Mesenchymal stem cell (in vitro differentiated cells and primary cell): ENCODE measurements at places on chromosomes 11 and 22.

DNA sequence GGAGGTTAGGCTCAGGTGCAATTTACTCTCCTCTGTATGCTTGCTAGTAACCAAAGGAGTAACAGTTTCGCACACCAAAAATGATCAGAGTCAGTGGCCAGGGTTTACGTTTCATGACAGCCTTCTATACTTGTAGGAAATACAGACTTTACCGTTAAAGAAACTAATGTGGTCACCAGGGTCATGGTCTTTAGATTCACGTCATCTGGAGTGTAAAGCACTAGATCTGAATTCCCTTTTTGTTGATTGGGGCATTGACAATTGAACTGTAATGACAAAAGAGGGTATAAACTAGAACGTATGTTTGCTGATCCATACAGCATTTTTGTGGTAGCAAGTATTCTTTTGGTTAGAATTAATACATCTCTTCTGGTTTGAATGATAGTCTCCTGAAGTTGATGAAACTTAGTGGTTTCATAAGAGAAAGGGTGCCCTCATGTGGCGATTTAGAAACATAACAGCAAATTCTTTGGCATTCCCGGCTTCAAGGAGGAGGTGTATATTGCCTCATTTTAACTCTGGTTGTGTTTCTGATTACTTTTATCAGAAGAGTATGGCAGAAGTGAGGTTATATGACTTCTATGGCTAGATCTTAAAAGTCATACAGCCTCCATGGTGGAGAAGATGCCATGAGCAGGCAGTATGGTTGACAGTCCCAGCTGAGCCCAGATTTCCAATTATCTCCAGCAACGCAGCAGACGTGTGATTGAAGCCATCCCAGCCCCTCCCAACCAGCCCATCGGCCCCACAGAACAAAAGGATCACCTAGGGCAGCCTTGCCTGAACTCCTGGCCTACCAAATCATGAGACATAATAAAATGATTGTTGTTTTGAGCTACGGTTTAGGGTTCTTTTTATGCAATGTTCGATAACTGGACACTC is 35.1 kb downstream of the MMP7 start:
- DNase-seq: peak; percentile 85

GRCh38 chr11:67010296-67010905 is 12.5 kb upstream of the SYT12 start:
- DNase-seq: no peak

DNA sequence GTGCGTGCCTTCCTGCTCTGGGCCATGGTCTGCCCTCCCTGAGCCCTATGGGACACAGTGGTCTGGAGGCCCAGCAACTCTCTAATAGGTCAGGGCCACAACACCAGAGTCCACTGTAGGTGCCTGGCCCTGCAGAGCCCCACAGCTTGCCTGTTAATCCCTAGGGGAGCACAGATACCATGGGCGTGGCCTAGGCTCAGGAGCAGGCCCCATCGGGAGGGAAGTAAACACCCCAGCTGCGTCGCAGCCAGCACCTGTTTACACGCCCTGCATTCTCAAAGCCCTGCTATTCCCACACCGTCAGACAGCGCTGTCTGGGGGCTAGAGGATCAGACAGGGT is 2.5 kb downstream of the KCTD17 start:
- DNase-seq: no peak

- peak; percentile 11 for DNase-seq
Observed at GRCh38 chr11:94604482-94604881, 37.3 kb downstream of the PIWIL4 start.

- DNase-seq: no peak
Observed at GRCh38 chr11:77506857-77507256, 33.0 kb upstream of the PAK1 start.

DNA sequence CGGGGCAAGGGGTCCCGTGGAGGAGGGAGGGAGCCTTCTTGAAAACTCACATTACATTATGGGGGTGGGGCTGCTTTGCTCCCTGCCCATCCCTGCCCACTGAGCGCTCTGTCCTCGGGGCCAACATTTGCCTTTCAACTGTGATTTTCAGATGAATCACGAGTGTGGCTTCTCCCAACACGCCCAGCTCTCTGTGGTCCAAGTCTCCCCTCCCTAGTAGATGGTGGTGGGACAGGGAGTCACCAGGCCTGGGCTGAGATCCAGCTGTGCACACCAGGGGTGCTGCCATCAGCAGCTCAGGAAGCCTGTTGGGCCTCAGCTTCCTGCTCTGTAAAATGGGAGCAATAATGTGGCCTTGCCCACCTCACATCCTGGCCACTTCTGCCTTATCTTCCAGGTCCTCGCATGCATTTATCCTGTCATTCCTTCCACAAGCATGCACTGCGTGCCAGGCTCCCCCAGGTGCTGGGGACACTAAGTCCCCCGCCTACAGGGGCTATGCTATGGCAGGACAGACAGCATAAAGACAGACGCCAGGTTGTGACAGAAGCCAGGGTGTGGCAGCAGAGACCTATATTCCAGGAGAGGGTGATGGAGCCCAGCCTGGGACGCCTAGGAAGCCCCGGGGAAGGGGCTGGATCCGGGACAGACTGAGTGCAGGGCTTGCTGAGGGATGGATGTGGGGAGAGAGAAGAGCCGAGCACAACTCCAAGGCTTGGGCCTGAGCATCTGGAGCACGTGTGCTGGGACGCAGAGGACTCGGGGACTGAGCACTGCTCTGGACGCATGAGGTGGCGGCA is 30.5 kb downstream of the NFAM1 start:
- no peak for DNase-seq

- DNase-seq: no peak
Observed at GRCh38 chr22:17268501-17269223, 49.4 kb upstream of the ADA2 start.

GRCh38 chr22:17576470-17576869 is 13.2 kb downstream of the SLC25A18 start:
- DNase-seq: peak; percentile 28

DNA sequence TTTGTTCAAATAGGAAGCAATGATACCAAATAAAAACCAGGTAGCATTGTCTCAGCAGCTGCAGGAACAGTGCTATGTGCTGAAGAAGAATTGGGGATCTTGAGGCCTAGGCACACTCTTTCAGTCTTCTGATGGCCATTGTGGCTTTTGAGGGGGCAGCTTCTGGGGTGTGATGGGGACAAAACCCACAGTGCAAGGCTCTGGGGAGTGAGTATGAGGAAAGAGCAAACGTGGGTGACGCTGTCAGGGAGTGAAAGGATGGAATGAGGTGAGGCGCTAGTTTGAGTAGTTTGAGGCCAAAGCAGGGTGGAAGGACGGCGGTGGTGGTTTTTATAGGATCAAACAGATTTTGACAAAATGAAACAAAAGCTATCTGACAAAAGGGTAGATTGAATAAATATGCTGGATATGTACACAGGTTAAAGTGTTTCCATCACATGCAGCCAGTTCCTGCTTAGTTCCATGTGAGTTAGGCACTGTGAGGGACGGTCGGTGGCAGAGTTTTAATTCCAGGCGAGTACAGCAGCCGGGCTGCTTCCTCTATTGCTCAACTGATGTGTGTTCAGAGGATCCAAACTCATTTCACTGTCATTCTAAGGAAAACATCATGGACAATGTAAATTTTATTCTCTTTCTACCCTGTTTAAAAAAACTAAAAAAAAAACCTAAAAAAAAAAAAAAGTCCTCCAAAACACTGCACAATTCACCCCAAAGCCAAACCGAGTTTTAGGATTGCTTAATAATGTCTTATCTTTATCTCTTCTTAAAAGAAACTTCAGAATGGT is 18.9 kb downstream of the ADAMTS15 start:
- no peak for DNase-seq

- DNase-seq: no peak
Observed at GRCh38 chr22:37146051-37146385, 3.7 kb downstream of the IL2RB start.

DNA sequence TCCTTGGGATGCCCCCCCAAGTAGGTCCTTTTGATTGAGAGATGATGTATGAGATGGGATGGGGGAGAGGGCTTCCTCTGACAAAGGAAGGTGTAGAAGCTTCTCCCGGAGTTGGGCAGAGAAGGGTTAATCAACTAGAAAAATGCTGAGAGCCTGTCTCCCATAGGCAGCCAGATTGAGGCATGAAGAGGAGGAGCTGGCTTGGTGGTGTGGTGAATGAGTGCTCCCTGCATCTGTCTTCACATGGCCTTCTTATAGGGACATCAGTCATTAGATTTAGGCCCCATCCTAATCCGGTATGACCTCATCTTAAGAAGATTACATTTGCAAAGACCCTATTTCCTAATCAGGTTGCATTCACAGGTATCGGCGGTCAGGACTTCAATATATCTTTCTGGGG is 61.1 kb downstream of the NFAM1 start:
- DNase-seq: no peak

- DNase-seq: no peak
Observed at GRCh38 chr11:7576726-7577290, 63.0 kb downstream of the PPFIBP2 start.

- no peak for DNase-seq
Observed at GRCh38 chr11:11975201-11976092, 33.0 kb downstream of the DKK3 start.

- no peak for DNase-seq
Observed at GRCh38 chr11:68471360-68472340, 11.1 kb downstream of the PPP6R3 start.

GRCh38 chr11:113162592-113162962 is 151.8 kb upstream of the TTC12 start:
- DNase-seq: no peak

GRCh38 chr22:42068291-42068690 is 2.3 kb downstream of the NAGA start:
- DNase-seq: no peak

- DNase-seq: peak; percentile 45
Observed at GRCh38 chr11:129881570-129882170, 13.7 kb downstream of the NFRKB start.

DNA sequence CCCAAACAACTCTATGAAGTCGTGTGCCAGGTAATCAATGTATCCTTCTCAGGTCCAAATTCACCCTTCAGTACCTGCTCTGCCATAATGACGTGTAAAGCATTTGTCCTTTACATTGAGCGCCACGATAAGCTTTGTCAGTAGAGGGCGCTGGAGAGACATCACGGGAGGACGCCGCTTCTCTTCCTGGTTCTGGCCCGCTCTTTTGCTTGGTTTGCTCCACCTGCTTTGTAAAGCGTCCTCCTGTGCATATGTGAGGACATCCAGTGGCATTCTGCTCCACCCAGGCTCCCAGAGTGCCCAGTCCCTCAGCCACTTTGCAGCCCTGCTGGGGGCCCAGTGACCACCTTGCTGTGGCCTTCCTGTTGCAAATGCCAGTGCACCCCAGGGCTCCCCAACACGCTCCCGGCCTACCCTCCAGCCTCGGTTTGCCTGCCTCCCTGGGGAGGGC is 61.1 kb downstream of the WT1 start:
- peak; percentile 52 for DNase-seq

DNA sequence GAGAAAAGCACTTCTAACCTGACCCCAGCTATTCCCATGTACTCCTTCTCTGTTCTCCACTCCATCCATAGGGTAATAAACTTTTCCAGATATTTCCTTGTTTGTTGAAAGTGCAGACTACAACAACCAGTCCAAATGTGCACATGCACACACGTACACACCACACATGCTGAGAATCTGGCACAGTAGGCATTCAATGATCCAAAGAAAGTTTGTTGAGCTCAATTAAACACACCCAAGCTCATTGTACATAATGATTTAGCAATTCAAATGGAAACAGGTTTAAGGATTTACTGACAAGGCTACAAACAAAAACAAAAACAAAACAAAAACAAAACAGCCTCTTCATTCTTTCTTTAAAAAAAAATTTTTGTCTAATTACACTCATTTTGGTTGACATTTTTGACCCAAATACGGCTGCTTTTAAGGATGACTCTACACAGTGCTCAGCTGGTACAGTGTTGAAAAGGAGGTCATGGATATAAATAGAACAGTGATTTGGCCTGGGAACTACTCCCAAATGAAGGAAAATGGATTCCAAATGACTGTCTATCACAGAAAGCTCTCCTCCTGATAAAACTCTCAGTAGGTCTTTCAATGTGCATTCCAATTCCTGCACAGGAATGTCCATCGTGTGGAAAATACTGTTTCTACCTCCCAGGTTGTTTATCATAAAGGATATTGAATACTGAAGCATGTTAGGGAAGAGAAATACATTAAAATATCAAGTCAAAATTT is 232.2 kb downstream of the GUCY1A2 start:
- DNase-seq: peak; percentile 21
